ENCODE measurements at places on chromosomes 2 and 18. TPM values are rescaled to one million over a fixed set of nuclear protein-coding genes. Genes with fewer than 3 reads are reported as not detected.

SKOR2 gene
- not detected for total RNA-seq

ELOA2 gene
- total RNA-seq = not detected

GRCh38 chr2:144798034-144798433 lies 278.1 kb upstream of the ZEB2 start:
- DNase-seq = no peak

- peak; percentile 13 for DNase-seq
These were observed 3.9 kb upstream of the SH3RF3 start for GRCh38 chr2:109124982-109125592.

RNASEH1 gene
- 21.9 TPM for total RNA-seq

- no peak for DNase-seq
These were observed 114.8 kb upstream of the ALKAL2 start for GRCh38 chr2:402721-403120.

- DNase-seq = no peak
These were observed 1272.8 kb upstream of the ZEB2 start for GRCh38 chr2:145792745-145793144.

- DNase-seq = no peak
These were observed 206.9 kb downstream of the FBXO15 start for GRCh38 chr18:73940721-73941120.

GRCh38 chr2:195622966-195623365 lies 34.1 kb upstream of the SLC39A10 start:
- no peak for DNase-seq

- DNase-seq = no peak
These were observed 218.5 kb downstream of the LDLRAD4 start for GRCh38 chr18:13437034-13437433.

GRCh38 chr2:121562269-121563176 lies 31.8 kb downstream of the RNU4ATAC start:
- DNase-seq = no peak

GRCh38 chr2:53202063-53202462 lies 565.5 kb upstream of the CHAC2 start:
- DNase-seq = no peak

PSD4 gene
- 305 TPM for total RNA-seq

MYL12B gene
- 294 TPM for total RNA-seq

- DNase-seq = no peak
These were observed 26.1 kb upstream of the MAL start for GRCh38 chr2:94999431-94999883.

DNA sequence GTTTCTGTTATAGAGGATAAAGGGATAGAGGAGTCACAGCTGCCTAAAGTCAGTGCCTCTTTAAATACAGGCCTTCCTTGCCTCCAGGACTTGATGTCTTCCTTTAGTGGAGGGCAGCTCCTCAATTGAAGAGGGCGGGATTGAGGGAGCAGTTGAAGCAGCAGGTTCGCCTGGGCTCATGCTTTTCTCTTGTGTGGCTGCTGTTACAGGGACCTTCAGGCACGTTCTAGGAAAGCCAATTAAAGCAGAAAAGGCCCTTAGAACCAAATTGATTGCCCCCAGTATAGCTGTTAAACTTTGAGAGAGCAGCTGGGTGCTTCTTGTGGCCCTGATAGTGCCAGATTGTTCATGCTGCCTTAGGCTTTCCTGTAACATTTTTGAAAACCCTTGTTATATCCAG lies 42.0 kb upstream of the LTBP1 start:
- no peak for DNase-seq

DNA sequence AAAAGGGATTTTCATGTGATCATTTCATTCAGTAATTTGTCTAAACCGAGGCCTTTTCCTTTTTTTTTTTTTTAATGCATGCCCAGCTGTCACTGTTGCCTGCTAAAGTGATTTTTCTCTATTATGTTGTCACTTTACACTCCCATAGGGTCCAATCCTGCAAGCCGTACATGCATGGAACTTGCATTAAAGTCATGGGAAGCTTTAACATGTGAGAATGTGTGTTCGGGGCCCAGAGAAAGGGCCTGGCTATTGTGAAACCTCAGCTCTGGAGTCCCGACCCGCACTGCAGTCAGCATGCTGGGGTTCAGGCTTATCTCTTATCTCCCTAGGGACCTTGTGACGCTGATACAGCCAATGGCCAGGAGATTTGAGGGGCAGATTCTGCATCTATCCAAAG lies 474.6 kb downstream of the SLC4A3 start:
- DNase-seq = no peak

CROCC2 gene
- total RNA-seq = not detected

- no peak for DNase-seq
These were observed 58.7 kb downstream of the ABCG8 start for GRCh38 chr2:43897492-43897891.

- no peak for DNase-seq
These were observed 4.2 kb downstream of the LRRTM1 start for GRCh38 chr2:80300346-80300745.

GRCh38 chr18:36917907-36918306 lies 89.0 kb downstream of the KIAA1328 start:
- DNase-seq = no peak

LYG2 gene
- total RNA-seq = not detected

DNA sequence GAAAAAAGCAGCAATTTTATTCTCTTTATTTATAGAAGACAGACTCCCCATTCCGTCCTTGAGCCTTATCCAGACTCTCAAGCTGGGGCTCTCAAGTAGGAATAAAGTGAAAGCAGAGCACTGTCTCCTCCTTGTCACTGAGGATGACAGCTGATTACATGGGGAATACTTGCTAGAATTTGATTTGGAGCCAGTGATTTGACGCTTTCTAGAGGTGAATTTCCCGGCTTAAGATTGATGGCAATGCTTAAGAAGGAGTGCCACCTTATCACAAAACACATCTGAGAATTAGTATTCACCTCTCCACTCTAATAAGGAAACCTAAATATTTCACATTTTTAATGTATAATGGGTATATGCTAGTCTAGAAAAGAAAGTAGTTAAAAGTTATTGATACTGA lies 135.4 kb upstream of the SLC39A10 start:
- DNase-seq = no peak

GRCh38 chr2:167543721-167544120 lies 655.4 kb downstream of the XIRP2 start:
- no peak for DNase-seq

DNA sequence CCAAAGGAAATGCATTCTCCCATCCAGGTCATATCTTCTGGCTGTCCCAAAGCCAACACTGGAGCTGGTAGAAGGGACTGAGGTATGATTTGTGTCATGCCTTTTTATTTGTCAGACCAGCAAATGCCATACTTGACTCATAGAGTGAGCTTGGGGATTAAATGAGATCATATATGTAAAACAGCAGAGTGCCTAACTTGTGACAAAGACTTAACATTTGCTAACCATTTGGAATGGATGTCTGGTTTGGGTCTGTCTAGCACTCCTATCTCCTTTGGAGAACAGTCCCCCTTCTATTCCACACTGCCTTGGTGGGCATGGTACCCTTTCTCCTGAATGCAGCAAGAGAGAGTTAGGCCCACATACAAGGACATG lies 128.5 kb upstream of the LGALSL start:
- peak; percentile 35 for DNase-seq

DNA sequence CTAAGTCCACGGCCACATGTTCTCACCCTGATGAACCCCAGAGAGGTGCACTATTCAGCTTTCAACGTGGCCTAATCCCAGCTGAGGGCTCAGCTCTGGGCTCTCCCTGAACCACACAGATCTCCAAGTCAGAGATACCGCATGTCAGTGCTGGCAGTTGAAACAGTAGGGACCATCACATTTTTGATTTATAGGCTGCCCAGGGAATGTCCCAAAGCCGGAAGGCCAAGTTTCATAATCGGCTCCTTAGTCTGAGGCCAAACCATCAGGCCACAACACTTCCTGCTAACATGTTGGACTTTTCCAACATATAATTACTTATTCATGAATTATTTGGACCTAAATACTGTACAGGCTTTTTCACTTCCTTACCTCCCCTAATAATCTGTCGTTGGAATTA lies 91.9 kb upstream of the KLHL29 start:
- DNase-seq = no peak

DNA sequence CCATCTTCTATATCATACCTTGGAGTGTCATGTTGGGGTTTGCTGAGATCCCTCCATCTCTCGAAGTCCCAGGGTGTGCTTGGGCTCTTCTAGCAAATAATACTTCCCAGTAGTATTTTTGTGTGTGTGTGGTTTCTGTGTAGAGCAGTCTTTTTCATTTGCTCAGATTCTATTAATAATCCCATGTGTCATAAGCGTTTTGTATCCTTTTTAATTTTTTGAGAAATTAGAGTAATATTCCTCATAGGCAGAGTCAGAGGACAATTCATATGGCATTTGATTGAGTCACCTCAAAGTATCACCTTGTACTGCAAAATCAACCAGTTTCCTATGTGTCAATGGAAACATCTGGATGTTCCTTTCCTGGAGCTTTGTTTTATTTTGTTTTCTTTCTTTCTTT lies 37.4 kb upstream of the PPP1R1C start:
- no peak for DNase-seq

DNA sequence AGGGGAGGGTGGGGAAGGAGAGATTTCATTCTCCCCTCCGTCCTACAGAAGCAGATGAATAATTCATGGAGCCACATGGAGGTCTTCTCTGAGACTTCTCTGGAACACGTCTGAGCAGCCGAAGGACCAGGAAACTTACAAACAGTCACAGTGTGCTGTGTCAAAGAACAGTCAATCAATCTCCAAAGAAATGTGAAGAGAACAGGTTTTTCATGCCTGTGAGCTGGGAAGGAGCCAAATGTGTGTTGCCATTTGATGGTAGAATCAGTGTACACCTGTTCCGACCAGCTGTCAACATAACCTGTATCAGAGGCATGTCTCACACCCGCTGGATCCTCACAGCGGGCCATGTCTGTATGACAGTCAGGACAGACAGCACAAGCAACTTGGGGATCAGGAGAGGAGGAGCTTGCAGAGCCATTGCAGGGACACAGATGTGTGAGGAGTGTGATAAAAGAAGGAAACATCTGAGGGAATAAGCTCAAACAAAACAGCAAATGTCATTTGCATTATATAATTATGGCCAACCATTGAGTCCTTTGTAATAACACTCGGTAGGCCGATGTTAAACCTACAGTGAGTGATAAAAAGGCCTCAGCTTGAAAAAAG lies 298.5 kb downstream of the EN1 start:
- no peak for DNase-seq

DNA sequence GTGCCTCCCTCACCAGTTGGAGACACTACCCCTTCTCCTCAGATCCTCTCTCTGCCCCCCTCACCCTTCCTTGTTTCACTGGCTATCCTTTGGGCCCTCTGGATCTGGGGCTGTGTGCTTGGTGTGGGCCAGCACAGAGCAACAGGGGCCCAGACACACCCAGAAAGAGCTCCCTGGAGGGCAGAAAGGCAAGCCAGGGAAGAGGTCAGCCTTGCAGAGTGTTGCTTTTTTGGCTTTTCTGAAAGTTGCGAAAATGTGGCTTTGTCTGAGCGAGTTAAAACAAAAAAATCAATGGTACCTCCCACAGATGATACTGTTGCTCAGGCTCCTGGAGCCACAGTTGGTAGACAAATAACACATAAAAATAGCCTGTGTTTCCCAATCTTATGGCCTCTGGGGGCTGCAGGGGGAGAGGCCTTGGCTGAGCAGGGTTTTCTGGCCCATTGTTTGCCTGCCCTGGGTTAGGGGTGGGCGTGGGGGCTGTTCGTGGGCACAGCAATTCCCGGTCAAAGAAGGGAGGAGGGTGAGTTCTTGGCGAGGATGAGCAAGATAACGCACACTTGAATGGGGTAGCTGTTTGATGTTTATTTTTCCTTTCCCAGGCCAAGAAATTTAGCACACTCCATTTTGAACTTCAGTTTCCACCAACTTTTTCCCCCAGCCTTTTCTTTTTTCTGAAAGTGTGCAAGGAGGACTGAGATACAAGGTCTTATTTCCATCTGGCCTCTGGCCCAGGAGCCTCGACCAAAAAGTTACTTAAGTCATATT lies 167.0 kb upstream of the HAAO start:
- no peak for DNase-seq

DNA sequence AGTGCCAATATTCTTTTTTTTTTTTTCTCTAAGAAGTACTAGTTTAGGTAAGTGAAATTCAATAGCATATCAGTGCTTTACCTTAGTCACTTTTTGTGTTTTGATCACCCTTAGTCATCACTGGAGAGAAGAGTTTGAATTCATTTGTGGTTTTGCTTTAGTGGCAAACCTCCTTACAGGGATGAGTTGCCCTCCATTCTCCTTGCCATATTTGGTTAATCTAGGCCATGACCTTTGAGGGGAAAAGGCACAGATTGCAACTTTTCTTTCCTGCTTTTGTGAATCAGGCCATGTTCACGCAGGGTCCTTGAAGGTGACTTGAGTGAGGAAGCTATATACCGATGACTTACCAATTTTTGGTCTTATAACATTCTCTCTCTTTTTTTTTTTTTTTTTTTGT lies 34.4 kb downstream of the PLEKHA3 start:
- DNase-seq = peak; percentile 44

RBKS gene
- total RNA-seq = 12.1 TPM

- no peak for DNase-seq
These were observed 90.4 kb downstream of the DOCK10 start for GRCh38 chr2:224951723-224952481.

- no peak for DNase-seq
These were observed 141.7 kb upstream of the CCDC68 start for GRCh38 chr18:55100817-55101457.

MARCHF7 gene
- total RNA-seq = 79.1 TPM

AQP12B gene
- total RNA-seq = not detected

NT5DC4 gene
- not detected for total RNA-seq

GRCh38 chr2:75564713-75565359 lies 4.1 kb upstream of the EVA1A start:
- DNase-seq = no peak

DNA sequence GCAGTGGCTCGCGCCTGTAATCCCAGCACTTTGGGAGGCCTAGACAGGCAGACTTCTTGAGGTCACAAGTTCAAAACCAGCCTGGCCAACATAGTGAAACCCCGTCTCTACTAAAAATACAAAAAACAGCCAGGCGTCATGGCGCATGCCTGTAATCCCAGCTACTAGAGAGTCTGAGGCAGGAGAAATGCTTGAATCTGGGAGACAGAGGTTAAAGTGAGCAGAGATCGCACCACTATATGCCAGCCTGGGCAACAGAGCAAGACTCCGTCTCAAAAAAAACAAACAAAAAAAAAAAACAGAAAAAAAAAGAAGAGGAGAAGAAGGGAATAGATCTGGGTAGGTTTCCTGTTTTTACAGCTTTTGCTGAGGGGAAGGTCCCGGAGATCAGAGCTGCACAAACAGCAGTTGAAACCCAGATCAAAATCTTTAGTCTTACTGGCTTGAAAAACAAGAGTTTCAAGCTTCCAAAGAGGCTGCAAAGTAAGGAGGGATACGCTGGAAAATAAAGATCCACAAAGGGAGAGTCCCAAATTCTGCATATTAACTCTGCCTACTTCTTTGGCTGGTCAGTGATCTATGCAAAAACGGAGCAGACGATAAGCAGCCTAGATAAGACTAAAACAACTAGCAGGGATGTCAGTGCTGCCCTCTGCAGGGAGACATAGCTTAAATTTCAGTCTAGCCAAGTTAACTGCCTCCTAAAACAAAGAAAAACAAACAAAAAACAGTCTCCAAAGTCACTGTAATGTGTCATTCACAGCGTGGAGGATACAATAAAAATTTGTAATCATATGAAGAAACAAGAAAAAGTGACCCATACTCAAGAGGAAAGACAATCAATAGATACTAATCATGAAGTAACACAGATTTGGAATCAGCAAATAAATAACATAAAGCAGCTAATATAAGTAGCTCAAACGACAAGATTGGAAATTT lies 74.1 kb downstream of the TLK1 start:
- no peak for DNase-seq
